NCI-H146 (cell line): ENCODE measurements at places on chromosomes 12 and 14.

DNA sequence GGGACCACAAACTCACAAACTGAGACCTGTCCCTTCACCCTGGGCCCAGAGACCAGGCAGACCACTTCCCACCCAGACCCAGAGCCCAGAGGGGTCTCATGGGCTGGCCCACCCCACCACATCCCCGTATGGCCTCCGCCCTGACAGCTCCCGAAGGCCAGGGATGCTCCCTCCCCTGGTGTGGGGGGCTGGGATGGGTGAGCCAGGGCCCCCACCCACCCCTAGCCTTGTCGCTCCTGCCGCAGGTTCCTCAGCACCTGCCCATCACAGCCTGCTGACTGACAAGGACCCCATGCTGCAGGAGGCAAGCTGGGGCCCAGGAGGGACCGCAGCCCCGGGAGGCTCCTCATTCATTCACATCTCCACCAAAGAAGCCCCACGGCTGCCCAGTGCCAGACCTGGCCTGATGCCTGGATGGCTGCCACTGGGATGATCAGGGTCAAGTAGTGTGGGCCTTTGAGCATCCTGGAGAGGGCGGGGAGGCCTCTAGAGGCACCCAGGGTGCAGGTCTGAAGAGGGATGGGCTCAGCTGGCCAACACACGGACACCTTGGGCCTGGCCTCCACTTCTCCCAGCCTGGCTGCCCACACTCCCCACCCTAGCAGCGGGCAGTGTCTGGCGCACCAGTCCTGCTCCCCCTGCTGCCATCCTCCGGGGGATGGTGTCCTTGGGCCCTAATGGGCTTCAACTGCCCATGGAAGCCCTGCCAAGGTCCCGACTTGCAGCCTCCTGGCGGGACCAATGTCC is 24.7 kb upstream of the GPR132 start:
- no peak for DNase-seq

DNA sequence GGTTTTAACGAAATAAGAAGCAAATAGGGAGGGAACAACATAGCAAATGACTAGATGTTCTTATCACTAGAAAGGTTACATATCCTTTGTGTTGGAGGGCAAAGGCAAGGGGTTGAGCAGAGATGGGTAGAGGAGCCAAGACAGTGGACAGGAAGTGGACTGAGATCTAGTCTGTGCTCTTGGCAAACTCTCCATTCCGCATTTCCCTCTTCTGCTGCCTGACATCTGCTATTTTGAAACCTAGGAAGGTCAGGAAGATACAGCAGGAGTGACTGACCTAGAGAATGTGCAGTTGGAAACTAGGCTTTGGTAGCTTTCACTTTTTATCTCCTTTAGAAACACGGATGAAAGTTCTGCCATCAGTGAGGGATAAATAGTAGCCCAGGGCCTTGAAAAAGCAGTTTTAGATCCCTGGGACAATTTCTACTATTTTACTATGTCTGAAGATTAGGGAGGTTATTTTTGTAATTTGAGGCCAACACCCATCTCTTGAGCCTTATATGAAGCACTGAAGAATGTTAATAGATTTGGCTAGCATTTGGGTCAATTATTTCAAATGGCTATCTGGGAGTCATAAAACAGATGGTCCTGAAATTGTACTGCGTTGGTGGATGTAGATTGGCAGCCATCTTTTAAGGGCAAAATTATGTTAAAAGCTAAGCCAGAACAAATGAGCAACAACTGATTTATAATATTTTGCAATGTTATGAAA is 410.3 kb downstream of the PCNX1 start:
- DNase-seq, result no peak

- DNase-seq, result no peak
These were observed 57.4 kb downstream of the ACSM4 start for GRCh38 chr12:7361265-7361664.

DNA sequence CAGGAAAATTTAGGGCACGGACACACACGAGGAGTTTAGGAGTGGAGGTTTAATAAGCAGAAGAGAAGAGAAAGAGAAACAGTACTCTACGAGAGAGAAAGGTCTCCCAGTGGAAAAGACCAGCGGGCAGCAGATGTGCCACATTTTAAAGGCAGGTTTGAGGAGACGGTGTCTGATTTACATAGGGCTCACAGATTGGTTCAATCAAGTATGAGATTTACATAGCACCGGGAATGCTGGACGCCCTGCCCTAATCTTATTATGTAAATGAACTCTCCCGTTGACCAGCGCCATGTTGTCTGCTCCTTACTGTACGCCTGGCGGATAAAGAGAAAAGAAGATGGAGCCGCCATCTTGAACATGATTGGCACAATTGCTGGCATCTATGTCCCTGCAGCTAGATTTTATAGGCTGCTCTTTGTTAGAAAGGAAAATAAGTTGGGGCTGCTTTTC is 17.9 kb downstream of the NFKBIA start:
- DNase-seq, result peak; percentile 97

GRCh38 chr12:130530429-130530828 is 185.7 kb downstream of the RIMBP2 start:
- no peak for DNase-seq

DNA sequence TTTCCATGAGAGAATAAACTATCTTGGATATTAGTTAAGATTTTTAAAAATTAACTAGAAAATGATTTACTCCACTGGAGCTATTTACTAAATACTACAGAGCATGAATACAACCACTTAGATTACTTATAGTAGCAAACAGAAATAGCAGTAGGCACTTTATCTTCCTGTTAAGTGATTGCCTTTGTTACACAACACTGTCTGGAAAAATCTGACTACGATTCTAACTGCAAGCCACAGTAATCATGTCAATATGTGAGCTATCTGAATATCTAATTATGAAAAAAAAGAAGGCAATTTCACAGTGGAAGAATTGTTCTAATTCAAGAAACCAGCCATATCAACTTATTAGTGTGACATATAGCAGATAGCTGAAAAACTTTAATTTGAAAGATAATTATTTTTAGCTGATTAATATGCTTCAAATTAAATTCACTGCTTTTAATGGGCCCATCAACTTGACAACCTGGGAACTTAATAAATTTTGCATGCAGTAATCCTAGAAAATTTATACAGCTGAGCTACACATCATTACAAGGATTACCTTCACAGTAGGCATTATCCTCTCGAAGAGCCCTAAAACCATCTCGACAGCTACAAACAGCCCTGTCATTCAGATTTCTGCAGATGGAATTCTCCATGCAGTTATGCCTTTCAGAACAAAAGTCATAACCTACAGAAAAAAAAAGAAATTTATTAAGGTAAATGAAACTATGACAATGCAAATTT is 172.8 kb downstream of the NELL2 start:
- DNase-seq, result no peak

DNA sequence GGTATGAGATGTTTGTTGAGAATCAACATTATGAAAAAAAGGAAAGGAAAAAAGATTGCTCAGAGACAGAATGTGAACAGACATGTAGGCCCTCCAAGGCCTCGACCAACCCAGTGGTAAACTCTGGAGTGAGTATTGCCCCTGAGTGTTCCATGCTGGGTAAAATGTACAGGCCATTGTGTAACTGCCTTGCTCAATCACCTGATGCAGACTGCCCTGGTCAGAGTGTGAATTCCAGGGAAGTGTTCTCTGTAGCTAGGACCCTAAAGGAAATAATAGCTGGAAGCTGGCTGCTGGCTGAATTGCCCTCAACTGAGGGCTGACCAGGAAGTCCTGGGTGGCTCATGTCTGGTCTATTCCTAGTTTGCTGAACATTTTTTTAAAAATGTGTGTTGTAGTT is 1081.4 kb upstream of the LRFN5 start:
- DNase-seq, result no peak

DNA sequence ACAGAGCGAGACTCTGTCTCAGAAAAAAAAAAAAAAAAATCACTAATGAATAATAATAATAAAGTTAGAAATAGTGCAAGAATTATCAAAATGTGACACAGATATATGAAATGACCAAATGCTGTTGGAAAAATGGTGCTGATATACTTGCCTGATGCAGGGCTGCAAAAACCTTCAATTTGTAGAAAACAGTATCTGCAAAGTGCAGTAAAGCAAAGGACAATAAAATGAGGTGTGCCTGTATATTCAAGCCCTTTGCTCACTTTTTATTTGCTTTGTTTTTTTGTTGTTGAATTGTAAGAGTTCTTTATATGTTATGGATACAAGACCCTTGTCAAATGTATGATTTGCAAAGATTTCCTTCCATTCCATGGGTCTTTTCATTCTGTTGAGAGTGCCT is 9.0 kb upstream of the PAPOLA start:
- no peak for DNase-seq

- DNase-seq, result no peak
These were observed 108.0 kb upstream of the MAX start for GRCh38 chr14:65210118-65210821.

- DNase-seq, result no peak
These were observed 107.5 kb downstream of the ADGRD1 start for GRCh38 chr12:131061041-131061806.

GRCh38 chr14:56515739-56516138 is 63.9 kb upstream of the TMEM260 start:
- no peak for DNase-seq

DNA sequence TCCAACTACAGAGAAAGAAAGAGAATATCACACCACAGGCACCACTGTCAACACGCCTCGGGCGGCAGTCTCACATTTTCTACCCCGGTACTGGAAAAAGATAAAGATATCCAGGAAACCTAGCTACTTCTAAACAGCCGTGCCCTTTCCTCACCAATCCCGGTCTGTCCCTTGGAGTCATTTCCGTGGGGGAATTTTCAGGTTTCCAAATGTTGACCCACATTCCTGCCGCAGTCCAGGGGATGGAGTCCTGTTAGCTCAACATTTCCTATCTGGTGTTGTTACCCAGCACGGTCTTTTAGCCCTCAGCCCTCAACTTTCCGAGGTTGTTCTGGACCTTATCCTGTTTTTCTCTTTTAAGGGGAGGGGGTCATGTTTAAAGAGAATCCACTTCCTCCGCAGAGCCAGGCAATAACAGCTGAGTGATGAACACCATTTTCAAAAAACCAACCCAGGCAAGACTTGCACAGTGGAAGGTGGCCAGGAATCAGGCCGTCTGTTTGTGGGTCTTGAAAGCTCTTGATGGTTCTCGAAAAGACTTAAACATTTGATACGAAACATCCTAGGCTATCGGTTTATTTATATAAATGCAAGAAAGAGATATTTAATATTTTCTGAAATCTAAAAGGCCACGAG is 4.6 kb downstream of the SSH1 start:
- DNase-seq, result no peak

GRCh38 chr12:111361717-111362576 is 6.9 kb downstream of the PHETA1 start:
- DNase-seq, result no peak

GRCh38 chr12:44000309-44000952 is 164.6 kb downstream of the TMEM117 start:
- DNase-seq, result peak; percentile 51

DNA sequence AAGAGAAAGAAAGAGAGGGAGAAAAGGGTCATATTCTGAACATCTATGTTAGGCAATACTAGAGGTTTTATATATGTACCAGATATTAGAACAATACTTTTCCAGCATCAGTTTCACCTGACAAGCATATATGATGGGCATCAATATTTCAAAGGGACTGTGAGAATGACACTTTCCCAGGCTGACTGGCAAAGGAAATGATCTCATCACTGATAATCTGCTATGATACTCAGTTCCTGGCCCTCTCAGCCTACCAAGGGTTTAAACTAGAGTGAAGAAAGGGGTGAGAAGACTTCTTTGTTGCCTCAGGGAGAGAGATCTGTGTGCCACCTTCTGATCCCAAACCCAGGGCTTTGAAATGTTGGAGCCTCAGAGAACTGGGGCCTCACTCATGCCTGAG is 183.5 kb downstream of the TTC8 start:
- no peak for DNase-seq

GRCh38 chr12:48379794-48380193 is 29.1 kb upstream of the ZNF641 start:
- DNase-seq, result no peak

- DNase-seq, result no peak
These were observed 7.2 kb upstream of the SDR9C7 start for GRCh38 chr12:56941299-56942017.

DNA sequence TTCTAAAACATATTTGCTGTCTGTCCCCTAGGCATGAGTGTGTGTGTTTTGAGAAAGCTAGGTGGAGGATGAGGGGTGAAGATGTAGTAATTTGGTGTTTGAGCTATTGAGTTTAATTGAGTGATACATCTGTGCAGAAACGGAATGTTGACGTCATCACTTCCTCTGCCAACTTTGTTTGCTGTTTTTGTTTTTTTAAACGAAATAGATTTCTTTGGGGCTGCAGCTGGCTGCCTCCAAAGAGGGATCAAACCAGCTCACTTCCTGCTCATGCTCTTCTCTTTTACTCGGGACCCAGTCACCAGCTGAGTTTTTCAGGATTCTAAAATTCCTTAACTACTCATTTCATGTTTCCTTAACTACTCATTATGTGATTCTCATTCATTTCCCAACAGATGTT is 19.5 kb upstream of the CRACR2A start:
- no peak for DNase-seq

DNA sequence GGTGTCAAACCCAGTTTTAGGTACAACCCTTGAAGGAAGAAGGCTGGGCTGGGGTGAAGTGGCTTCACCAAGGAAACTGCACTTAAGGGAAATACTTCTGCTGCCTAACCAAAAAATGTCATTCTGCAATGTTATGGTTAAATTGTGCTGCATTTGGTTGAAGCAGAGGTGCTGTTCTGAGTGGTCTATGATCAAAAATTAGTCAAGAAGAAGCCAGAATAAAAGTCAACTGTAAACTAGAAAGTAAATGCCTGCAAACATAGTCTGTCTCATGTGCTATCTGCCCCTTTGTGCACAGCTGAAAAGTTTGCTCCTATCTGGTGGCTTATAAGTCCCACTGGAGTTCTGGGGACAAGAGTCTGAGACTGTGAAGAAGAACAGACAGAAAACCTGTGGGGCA is 158.8 kb downstream of the C12orf42 start:
- DNase-seq, result no peak

DNA sequence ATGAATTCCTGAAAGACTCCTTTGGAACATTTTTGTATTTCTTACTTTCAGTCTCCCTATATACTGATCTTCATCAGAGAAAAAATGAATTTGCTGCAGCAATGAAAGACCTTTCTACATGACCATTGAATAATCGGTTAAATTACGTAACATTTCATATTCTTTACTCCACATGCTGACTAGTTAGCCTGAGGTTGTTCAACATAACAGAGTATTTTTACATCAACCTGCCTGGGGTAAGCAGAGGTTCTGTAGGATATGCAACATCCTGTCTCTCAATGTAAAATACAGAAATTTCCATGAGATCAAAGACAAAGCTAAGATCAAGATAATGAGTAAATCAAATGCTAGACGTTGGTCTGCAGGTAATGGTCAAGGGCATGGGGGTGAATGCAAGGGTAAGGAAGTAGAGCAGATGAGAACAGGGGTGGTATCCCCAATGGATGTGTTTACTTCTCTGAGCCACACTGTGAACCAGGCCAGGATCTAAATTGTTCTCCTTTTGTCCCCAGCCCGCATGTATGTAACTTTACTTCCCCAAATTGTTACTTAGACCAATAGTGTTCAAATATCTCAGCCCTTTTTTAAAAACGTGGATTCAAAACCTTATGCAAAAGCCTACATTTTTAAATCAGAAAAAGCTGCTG is 45.4 kb downstream of the DUSP6 start:
- DNase-seq, result no peak

- DNase-seq, result no peak
These were observed 23.6 kb upstream of the VWF start for GRCh38 chr12:6148061-6148460.
